ENCODE measurements at places on chromosomes 12 and 14.

DNA sequence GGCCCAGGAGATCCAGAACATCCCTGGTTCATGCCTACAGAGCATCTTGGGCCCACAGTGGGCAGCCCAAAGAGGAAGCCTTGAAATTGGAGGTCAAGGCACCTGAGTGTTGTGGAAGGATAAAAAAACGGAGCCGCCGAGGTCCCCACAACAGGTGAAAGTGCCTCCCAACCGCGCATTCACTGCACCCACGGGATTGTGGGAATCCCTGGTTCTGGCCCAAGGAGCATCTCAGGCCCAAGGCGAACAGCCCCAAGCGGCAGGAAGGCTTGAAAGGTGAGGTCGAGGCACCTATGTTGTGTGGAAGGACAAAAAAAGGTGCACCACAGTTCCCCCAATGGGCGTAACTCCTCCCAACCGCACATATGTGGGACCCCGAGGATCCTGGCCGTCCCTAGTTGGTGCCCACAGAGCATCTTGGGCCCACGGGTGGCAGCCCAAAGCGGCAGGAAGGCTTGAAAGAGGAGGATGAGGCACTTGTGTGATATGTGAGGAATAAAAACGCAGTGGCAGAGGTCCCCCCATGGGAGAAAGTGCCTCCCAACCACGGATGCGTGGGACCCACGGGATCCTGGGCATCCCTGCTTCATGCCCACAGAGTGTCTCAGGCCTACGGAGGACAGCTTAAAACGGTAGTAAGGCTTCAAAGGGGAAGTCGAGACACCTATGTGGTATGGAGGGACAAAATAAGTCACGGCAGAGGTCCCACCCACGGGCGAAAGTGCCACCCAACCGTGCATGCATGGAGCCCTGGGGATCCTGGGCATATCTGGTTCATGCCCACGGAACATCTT is 583.9 kb downstream of the ALG10 start:
- DNase-seq, result no peak

- no peak for DNase-seq
Measured at GRCh38 chr14:75018694-75019093, 16.0 kb downstream of the EIF2B2 start.

DNA sequence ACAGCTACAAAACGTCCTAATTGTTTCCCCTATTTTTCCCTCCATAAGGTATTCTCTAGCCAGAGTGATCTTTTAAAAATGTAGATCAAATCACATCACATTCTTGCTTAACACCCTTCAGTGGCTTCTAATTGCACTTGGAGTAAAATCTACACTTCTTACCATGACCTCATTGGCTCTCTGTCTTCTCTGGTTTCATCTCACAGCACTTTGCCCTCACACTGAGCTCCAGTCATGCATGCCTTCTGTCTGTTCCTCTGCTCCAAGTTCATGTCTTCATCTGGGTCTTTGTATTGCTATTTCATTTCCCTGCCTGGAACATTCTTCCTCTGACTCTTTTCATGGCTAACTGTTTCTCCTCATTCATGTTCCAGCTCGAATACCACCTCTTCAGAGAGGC is 220.4 kb upstream of the GARIN6 start:
- no peak for DNase-seq

- no peak for DNase-seq
Measured at GRCh38 chr14:93690146-93690545, 98.1 kb downstream of the PRIMA1 start.

DNA sequence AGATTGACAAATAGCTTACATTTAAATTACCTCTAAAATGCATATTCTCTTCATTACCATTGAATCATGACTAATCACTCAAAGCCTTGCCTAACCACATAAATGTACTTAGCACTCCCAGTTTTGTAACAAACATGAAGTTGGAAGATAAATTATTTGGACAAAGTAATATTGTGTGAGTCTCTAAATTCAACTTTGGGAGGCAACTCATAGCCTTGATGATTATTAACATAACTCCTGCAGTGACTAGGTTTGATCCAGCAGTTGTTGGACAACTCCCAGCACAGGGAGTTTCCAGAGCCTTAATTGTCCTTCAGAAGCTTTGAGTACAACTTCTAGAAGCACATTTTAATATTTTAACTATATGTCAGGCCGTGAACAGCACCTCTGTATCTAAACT is 153.4 kb upstream of the PDZRN4 start:
- DNase-seq, result no peak

Data from omental fat pad (tissue), 4 donors.